ENCODE measurements at places on chromosomes 5 and 9.

- no peak for DNase-seq
These were observed 1.8 kb upstream of the SH2D3C start for GRCh38 chr9:127780126-127780885.

- DNase-seq = no peak
These were observed 13.2 kb downstream of the CSF1R start for GRCh38 chr5:150073086-150073625.

DNA sequence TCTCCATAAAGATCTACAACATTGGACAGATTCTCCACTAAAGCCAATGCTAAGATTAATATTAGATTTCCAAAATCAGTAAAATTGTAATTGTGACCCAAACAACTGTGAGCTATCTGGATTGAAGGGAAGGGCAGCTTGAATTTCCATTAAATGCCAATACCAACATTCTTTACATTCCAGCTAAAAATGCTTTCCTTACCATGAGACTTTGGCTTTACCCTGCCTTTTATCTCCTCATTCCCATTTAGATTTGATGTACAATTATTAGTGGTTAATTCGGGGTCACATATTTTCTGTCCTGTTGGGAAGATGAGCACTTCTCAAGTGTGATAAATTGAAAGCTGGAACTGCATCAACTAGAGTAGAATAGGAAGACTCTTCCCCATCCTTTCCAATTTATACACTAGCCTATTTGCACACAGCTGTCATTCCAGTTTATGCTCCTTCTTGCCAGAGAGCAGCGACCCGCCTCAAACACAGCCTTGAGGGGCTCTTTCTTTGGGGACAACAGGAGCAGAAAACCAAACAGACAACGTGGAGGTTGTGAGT, 33.1 kb upstream of the MYOT start:
- no peak for DNase-seq

DNA sequence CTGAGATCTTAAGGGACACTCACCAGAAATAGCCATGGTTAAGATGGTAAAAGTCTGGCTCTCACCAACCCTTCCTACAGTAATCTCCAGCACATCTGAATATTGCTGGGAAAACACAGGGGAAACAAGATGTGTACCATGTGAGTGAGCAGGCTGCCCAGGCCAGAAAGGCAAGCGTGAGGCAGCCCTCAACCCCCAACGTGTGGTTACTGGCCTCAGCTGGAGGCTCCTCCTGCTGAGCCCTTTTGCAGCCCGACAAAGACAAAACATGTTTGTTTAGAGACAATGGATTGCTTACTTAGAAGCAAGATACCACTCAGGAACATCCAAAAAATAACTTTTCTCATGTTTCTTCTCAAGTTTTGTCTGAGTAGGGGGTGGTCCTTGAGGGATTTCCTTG, 16.6 kb downstream of the ZFP62 start:
- no peak for DNase-seq

DNA sequence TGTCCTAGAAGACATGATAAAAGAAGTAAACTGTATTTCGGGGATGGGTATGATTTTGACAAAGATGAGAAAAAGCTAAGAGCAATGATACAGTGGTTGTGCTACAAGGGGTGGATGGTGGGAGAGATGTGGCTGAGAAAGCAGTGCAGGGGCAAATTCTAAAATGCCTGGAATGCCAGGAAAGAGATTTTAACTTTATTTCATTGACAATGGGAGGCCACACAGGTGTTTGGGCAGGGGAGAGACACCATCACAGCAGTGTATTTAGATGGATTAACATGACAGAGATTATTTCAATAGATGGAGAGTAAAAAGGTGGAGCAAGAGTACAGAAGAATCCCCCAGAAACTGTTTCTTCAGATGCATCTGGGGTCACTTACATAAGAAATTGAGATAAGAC, 71.2 kb downstream of the MAMDC2 start:
- DNase-seq = no peak

DNA sequence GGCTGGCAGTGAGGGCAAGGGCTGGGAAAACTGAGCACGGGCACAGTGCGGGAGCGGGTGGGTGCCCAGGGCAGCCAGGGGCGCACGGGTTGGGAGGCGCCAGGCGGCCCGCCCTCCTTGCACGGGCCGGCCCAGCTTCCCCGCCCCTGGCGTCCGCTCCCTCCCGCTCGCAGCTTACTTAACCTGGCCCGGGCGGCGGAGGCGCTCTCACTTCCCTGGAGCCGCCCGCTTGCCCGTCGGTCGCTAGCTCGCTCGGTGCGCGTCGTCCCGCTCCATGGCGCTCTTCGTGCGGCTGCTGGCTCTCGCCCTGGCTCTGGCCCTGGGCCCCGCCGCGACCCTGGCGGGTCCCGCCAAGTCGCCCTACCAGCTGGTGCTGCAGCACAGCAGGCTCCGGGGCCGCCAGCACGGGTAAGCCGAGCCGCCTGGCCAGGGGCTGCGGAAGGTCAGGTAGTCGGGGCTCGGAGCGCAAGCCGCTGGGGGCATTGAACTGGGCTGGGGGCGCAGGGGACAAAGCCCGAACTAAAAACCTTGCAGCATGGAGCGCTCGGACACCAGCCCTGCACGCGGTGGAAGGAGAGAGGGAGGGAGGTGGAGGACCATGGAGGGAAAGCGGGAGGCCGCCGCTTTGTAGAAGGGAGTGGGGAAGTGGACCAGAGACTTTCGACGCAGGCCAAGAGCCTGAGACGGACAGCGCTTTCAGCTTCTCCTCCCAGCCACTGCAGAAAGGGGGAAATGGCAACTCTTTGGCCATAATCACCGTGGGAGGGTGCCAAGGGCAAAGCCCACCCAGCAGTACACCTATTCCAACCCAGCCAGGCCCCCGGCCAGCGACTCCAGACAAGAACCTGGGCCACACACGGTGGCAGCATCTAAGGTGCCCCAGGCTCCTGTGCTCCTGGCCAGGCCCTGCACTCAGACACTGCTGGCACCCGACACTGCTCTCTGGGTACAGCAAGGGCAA, at the start of gene TGFBI:
TSS of gene TGFBI (plus strand) at position 207 of the 961 bp plus-strand sequence. CDS start at position 275, 68 bp downstream.
- DNase-seq = no peak

DNA sequence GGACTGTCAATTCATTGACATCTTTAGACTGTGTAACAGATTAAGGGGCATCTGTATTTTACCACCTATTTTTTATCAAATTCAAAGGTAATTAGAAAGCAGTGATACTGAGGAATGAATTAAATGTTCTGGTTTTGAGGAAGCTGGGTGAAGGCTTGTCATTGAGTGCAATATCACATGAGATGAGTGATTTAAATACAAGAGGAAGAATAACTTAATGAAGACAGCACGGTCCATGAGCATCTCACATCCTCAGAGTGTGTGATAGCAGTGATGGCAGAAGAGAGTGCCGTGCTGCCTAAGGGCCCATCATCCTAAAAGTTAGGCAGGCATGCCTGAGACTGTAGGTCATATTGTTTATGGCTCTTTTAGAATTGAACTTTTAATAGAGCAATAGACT, 263.3 kb downstream of the MAST4 start:
- DNase-seq = no peak

GRCh38 chr5:78518365-78519197, 130.0 kb downstream of the LHFPL2 start:
- DNase-seq = no peak
